ENCODE measurements at places on chromosomes 2 and 18. TPM values are rescaled to one million over a fixed set of nuclear protein-coding genes. Genes with fewer than 3 reads are reported as not detected.

RNF125 gene
- 5.2 TPM for total RNA-seq

SLC4A5 gene
- 24.2 TPM for total RNA-seq

ABCB11 gene
- total RNA-seq = 3.6 TPM

GBX2 gene
- not detected for total RNA-seq

ZNF892 gene
- 13.6 TPM for total RNA-seq

CPO gene
- not detected for total RNA-seq

NR4A2 gene
- 8.4 TPM for total RNA-seq

OR6B3 gene
- not detected for total RNA-seq

DLGAP1 gene
- total RNA-seq = 4.6 TPM

TCF4 gene
- total RNA-seq = 90.3 TPM

CD8A gene
- total RNA-seq = 5.3 TPM

GRCh38 chr2:226308323-226308680, 491.3 kb downstream of the IRS1 start:
- no peak overlapping the region for H3K27ac ChIP-seq
- DNase-seq = no peak
- H3K4me1 ChIP-seq = no peaks in the 10 kb centered on the region

- no peak for DNase-seq
- no peaks in the 10 kb centered on the region for H3K36me3 ChIP-seq
- H3K4me1 ChIP-seq = peaks cover 10% of the 10 kb centered on the region
- no peaks in the 10 kb centered on the region for H3K27me3 ChIP-seq
Measured at GRCh38 chr2:55761526-55761925, 67.9 kb upstream of the PNPT1 start.

GRCh38 chr2:85935746-85936208, 47.0 kb upstream of the ST3GAL5 start:
- H3K27ac ChIP-seq = no peak overlapping the region
- H3K36me3 ChIP-seq = no peaks in the 10 kb centered on the region
- H3K4me3 ChIP-seq = no peak overlapping the region
- H3K27me3 ChIP-seq = no peaks in the 10 kb centered on the region
- H3K4me1 ChIP-seq = peaks cover 10% of the 10 kb centered on the region

DNA sequence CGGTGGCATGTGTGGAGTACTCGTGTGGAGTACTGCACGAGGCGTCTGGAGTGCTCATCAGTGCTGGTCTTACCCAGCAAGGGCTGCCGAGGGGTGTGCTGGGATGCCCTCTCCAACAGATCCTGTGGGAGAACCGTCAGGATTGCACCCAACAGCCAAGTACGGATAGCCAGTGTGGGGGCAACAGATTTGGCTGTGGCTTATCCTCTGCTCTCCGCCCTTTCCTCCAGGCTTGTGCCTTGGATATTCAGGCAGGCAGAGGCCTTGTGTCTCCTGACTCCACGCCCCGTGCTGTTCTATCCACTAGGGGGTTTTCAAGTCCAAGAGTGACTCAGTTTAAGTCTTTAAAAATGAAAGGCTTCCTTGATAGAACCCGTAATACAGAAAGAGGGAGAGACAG, 321.0 kb upstream of the HS6ST1 start:
- no peak overlapping the region for H3K27ac ChIP-seq
- H3K27me3 ChIP-seq = no peaks in the 10 kb centered on the region
- no peak for DNase-seq
- no peak overlapping the region for H3K4me3 ChIP-seq
- no peaks in the 10 kb centered on the region for H3K36me3 ChIP-seq

DNA sequence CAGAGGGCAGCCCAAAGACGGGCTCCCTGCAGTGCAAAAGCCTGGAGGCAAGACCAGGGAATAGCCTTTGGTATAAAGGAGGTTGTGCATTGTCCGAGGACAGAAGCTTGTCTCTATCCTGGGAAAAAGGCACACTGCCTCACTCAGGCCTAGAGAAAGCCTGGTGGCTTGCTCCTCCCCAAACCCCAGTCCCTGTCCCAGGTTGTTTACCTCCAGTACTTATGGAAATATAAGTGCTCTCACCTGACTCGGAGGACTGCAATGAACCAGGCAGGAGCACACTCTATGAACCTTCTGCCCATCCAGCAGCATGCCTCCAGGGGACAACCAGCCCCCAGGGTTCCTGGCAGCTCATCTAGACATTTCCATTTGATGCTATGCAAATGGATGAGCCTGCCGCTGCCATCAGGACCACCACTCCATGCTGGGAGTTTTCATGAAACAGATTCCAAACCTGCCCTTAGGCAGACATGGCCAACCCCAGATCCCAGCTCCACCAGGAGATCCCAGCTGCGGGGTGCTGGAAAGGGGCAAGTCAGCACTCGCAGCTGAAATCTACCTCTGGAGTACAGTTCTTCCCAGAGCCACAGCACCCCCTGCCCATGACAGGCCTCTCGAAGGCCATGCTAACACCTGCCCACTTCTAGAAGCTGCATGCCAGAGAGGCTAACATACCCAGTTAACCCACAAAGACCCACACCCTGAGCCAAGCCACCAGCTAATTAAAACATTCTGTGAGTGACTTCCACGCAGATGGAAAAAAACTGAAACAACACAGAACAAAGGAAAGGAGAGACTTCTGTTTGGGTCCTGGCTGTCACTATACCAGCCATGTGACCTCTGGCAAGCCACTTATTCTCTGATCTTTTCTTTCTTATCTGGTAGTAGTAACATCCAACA, 101.7 kb downstream of the TTC32 start:
- no peaks in the 10 kb centered on the region for H3K4me1 ChIP-seq
- no peaks in the 10 kb centered on the region for H3K36me3 ChIP-seq
- no peak overlapping the region for H3K4me3 ChIP-seq
- no peak overlapping the region for H3K27ac ChIP-seq
- DNase-seq = no peak

GRCh38 chr18:32760391-32760790, 12.4 kb downstream of the KLHL14 start:
- no peaks in the 10 kb centered on the region for H3K36me3 ChIP-seq
- H3K27me3 ChIP-seq = no peaks in the 10 kb centered on the region
- no peak overlapping the region for H3K27ac ChIP-seq
- H3K4me3 ChIP-seq = no peak overlapping the region

- H3K27ac ChIP-seq = no peak overlapping the region
- no peaks in the 10 kb centered on the region for H3K36me3 ChIP-seq
- peaks cover 51% of the 10 kb centered on the region for H3K4me1 ChIP-seq
- no peak for DNase-seq
- H3K4me3 ChIP-seq = no peak overlapping the region
Measured at GRCh38 chr2:236169151-236169721, 1.1 kb upstream of the GBX2 start.

DNA sequence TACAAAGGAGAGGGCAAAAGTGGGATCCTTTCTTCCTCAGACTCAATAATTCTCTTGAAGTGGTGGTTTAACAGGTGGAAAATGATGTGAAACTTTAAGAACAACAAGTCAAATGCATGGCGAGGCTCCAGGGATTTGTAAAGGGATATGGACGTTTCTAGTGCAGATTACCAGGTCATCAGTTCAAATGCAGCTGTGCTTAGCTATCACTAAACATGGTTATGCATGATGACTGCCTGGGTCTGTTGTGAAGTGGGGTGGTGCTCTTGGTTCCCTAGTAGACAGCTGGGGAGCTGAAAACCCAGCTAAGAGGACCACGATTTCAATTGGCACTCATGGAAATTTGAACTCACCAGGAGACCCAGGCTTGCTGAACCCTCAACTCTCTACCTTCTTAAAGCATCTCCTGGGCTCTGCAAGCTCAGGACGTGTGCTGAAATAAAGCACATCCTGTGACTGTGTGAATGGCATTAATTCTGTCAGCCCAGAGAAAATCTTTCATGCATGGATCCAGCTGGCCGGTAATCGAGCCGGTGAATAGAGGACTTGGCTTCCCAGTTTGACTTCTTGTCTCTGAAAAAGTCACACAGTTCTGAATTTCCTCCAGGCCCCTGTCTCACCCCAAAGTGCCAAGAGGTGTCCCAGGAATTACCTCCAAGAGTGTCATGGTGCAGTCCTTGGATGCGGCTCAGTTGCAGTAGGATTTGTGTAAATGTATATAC, 146.1 kb downstream of the MTX2 start:
- no peaks in the 10 kb centered on the region for H3K27me3 ChIP-seq
- no peak for DNase-seq
- no peaks in the 10 kb centered on the region for H3K36me3 ChIP-seq
- H3K4me1 ChIP-seq = no peaks in the 10 kb centered on the region
- H3K27ac ChIP-seq = no peak overlapping the region
- no peak overlapping the region for H3K4me3 ChIP-seq

GRCh38 chr2:238143239-238143951, 4.9 kb downstream of the KLHL30 start:
- peaks cover 28% of the 10 kb centered on the region for H3K4me1 ChIP-seq
- H3K27ac ChIP-seq = no peak overlapping the region
- H3K36me3 ChIP-seq = no peaks in the 10 kb centered on the region
- no peak overlapping the region for H3K4me3 ChIP-seq
- peak; percentile 70 for DNase-seq

- H3K27me3 ChIP-seq = no peaks in the 10 kb centered on the region
- peak; percentile 56 for DNase-seq
- H3K4me1 ChIP-seq = peaks cover 41% of the 10 kb centered on the region
- peak within 1 kb of the TSS; percentile 81 for H3K4me3 ChIP-seq
- peak within 1 kb of the TSS; percentile 78 for H3K27ac ChIP-seq
Measured at GRCh38 chr2:237627441-237628246, at the start of gene LRRFIP1. LRRFIP1 (plus strand) TSS chr2:237627587; CDS start chr2:237627645, 58 bp downstream.

GRCh38 chr2:225124311-225125017, 82.2 kb upstream of the DOCK10 start:
- no peaks in the 10 kb centered on the region for H3K36me3 ChIP-seq
- no peaks in the 10 kb centered on the region for H3K27me3 ChIP-seq
- no peak for DNase-seq
- H3K4me3 ChIP-seq = no peak overlapping the region
- H3K4me1 ChIP-seq = no peaks in the 10 kb centered on the region

DNA sequence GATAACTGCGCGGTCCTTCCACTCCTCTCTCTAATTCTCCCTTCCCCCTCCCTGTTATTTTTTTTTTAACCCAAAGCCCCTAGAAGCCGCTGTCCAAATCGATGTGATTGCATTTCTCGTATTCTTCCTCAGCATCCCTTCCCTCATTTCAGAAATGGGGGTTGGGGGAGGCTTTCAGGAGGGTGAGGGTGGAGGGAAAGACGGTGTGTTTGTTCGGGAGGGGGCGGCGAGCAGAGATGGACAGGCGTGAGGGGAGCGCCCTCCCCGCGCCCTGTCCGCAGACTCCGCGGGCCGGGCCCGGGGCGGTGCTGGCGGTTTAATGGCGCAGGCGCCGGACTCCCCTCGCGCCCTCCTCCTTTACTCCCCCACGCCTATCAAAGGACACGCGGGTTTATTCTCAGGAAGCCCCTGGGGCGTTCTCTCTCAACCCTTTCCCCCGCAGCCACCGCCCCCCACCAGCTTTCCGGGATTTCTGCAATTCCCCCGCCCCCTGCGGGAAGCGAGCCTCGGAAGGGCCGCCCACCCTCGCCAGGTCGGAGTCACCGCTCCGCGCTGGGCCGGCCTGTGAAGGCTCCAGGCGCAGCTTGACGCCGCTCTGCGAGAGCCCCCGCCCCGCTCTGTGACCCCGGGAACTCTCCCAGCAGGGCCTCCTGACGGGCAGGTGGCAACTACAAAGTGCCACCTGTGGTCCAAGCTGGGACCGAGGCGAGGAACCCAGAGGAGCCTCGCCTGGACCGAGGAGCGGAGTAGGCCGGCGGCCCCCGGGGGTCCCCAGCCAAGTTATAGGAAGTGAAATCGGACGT, 981 bp downstream of the ST8SIA3 start:
- no peak overlapping the region for H3K27ac ChIP-seq
- no peak overlapping the region for H3K4me3 ChIP-seq
- H3K4me1 ChIP-seq = no peaks in the 10 kb centered on the region
- no peak for DNase-seq
- no peaks in the 10 kb centered on the region for H3K36me3 ChIP-seq

DNA sequence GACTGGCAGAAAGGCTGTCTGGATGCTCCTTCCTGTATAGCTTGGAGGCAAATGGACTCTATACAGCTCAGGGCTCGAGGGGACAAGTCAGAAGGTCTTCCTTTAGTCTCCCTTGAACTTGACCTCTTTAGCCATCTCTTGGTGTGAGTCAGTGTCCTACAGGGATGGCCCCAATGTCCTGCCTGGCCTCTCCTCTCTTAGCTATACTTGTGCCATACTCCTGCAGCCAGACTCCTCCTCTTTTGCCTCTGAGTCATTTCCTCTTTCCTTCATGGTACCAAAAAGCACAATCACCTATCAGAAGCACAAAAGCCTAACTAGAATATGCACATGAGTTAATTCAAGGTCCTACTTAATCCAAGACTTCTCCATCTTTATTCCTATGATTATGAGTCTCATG, 112.7 kb downstream of the XRCC5 start:
- no peak overlapping the region for H3K4me3 ChIP-seq
- H3K27ac ChIP-seq = no peak overlapping the region
- no peak for DNase-seq
- no peaks in the 10 kb centered on the region for H3K36me3 ChIP-seq
- no peaks in the 10 kb centered on the region for H3K27me3 ChIP-seq
- peaks cover 6% of the 10 kb centered on the region for H3K4me1 ChIP-seq

DNA sequence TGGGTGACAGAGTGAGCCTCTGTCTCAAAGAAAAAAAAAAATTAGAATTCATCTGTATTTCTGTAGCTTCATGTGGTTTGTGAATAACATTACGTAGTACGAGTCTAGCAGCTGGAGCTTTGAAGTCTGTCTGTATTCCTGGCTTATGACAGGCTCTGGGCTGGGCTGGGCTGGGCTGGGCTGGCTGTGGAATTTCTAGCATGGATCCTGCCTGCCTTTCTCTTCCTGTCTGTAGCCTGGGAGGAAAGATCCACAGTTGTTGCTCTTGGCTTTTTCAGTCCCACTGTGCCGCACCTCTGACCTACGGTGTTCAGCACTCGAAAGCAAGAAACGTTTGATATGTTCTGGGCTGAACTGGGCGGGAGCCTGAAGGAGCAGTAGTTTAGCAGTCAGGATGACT, 55.4 kb downstream of the BOLA3 start:
- no peak overlapping the region for H3K4me3 ChIP-seq
- no peaks in the 10 kb centered on the region for H3K4me1 ChIP-seq
- peaks cover 82% of the 10 kb centered on the region for H3K36me3 ChIP-seq
- H3K27ac ChIP-seq = no peak overlapping the region
